BJ (cell line): ENCODE measurements at places on chromosomes 11 and 22.

- no peak for DNase-seq
Measured at GRCh38 chr22:44944883-44945601, 64.8 kb downstream of the PHF21B start.

- no peak for DNase-seq
Measured at GRCh38 chr11:14506532-14506931, 6.9 kb upstream of the COPB1 start.

DNA sequence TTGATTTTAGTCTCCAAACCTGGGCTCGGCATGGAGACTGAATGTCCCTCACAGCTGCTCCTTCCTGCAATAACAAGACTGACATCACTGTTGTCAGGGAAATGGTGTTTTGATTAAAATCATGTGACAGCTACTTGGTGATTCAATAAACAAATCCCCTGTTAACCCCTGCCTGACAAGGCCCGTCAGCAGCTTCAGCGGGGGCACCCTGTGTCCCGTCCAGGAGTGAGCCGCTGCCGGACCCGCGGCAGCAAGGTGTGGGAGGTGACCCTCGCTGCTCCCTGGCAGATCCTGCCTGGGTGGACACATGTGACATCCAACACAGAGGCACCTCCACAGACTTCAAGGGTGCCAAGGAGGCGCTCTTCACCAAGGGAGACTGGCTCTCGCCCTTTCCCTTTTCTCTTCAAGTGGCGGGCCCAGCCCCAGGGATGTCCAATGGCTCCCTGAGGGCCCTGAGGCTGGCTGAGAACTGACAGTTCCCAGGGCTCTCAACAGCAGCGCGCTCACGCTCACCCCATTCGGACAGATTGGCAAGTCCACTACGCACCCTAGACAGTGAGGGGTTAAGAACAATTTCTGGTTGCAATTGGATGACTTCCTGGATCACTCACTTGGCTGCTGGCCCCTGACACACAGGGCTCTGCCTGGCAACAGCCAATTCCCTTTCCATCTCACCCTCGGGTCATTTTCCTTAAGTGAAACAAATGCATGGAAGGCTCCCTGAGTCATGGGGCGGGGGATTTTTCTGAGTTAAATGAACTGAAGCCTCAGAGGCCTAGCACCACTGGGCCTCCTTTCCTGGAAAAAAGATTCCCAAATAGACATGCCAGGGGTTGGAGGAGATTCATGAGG is 30.7 kb downstream of the PPP2R1B start:
- DNase-seq, result peak; percentile 94

DNA sequence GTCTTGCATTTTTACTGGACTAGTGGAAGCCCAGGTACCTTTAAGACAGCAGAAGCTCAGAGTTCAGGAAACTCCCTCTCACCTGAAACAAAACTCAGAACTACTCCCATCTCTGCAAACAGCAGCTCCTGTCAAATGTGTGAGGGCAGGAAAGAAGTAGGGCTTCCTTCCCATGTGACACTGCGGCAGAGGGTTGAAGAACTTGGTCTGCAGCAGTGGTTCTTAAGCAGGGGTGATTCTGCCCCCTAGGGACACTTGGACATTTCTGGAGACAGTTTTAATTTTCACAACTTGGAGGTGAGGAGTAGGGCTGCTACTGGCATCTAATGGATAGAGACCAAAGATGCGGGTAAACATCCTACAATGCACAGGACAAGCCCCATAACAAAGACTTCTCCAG is 63.4 kb downstream of the RCN1 start:
- no peak for DNase-seq

DNA sequence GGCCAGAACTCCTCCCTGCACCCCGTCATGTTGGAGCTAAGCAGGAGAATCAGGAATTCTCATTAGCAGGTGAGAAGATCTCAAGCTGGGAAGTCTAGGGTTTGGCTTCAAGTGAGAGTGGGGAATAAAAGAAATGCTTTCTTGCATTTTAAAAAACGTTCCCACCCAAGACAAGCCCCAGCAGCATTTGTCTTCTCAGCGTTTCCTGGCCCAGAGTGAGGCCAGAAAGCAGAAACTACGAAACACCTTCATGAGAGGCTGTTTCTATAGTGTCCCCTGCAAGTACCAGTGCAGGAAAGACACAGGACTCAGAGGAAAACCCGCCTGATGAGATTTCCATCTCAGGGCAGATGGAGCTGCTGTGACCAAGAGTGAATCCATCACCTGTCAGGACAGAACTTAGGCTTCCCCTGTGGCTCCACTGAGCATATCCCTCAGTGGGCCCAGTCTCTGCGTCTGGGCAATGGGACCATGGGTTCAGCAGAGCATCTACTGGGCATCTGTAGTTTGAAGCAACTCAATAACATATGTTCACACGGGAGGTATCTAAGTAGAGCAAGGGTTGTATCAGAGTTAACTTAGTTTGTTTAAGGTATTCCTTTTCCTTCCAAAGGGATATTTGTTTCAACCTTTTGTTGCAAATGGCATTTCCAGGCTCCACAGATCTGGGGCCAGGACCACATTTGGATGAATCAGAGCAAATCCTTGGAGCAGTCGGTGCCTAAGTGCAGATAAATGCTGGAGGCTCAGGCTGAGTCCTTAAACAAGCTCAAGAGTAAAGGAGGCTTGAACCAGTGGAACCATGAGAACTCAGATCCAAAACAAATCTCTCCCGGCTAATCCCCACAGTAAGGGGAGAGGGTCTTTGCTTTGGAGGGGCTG is 548.3 kb downstream of the MIAT start:
- DNase-seq, result no peak

DNA sequence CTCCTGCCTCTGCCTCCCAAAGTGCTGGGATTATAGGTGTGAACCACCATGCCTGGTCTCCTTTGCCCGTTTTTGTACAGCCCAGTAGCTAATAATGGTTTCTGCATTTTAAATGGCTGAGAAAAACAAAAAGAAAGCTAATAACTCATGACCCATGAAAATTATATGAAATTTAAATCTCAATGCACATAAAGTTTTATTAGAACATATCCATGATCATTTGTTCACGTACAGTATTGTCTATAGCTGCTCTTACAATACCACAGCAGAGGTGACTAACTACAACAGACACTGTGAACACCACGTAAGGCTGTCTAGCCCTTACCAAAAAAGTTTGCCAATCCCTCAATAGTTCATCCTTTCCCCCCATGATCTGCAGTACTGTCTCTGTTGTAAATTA is 6.4 kb upstream of the PLAAT2 start:
- DNase-seq, result no peak

DNA sequence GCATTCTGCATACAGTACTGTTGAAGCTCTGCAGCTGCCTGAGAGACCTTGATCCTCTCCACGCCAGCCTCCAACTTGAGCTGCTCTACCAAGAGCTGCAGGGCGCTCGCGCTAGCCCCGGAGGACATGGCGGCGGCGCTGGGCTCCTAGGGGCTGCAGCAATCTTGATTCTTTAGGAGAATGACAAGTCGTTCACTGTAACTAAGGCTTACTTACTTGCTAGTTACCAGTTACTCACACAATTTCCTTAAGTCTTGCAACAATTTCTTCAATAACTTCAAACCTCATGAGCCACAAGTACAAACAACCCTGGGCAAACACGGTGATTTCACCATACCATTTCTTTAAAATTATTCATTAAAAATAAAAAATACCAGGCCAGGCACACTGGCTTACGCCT is 21.9 kb downstream of the SBF2 start:
- no peak for DNase-seq

DNA sequence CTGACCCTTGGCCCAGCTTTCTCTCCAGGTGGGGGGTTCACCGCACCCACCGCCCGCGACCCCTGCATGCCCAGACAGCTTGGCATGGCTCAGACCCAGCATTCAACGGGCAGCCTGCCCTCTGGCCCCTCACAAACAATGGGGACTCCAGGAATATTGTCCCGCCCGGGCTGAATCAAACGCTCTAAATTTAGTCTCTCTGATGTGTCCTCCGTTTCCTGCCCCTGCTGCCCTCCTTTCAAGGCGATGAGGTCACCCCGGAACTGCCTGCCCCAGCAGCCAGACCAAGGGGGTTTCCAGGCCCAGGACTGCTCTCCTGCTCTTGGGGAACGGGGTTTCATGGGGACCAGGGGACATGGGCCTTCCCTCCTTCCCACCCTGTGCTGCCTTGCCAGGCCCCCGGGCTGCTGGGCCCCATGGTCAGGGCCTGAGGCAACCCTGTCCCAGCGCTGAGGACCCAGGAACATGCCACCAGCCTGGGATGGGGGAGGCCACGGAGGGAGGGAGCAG is 10.1 kb upstream of the PDGFB start:
- no peak for DNase-seq

DNA sequence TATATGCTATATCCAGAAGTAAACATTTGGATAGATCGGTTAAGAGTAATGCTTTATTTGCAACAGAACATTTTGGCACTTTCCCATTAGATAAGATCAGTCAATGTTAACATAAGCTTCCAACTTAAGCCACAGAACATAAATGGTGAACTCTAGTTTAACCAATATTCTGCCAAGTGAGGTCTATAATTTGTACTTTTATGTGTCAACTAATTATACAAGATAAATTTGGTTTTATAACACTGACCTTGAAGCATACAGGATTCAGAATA is 23.5 kb upstream of the BLID start:
- no peak for DNase-seq

GRCh38 chr11:102833731-102834130 is 9.7 kb downstream of the MMP3 start:
- no peak for DNase-seq

GRCh38 chr11:96126917-96127595 is 203.1 kb upstream of the MTMR2 start:
- no peak for DNase-seq

GRCh38 chr11:67390947-67391303 is 861 bp upstream of the RAD9A start:
- DNase-seq, result no peak

GRCh38 chr11:1906611-1907423 is 12.7 kb upstream of the TNNT3 start:
- no peak for DNase-seq

- peak; percentile 26 for DNase-seq
Measured at GRCh38 chr22:29912605-29913398, 29.8 kb downstream of the MTMR3 start.

DNA sequence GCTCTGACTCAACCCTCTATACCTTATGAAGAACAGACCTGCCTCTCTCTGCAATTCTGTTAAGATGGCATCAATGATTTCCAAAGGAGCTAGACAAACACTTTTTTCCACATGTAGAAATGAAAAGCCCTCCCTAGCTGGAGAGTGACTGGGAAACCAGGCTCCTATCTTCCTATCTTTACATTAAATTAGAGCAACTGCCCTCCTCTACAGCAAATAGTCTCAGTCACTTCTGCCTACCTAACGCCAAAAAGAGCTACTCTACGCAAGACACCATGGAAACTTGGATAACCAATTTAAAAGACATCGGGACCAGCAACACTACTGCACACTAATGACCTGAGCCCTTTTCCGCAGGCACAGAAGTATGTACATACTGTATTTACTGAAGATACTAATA is 84.8 kb downstream of the MICAL3 start:
- DNase-seq, result no peak

DNA sequence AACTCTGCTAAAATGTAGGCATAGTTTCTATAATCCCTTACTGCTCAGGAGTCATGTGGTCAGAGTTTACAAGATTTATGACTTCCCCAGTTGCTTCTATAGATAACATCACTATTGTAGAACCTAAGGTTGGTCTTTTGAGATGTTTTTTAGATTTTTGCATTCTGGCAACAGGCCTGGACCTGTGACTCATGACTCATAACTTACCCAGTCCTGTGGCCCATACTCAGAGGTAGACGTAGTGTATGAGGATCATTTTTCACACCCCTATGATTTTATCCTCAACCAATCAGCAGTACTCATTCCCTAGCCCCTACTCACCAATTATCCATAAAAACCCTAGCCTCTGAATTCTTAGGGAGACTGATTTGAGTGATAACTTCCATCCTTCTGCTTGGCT is 384.4 kb upstream of the DDI1 start:
- peak; percentile 46 for DNase-seq

DNA sequence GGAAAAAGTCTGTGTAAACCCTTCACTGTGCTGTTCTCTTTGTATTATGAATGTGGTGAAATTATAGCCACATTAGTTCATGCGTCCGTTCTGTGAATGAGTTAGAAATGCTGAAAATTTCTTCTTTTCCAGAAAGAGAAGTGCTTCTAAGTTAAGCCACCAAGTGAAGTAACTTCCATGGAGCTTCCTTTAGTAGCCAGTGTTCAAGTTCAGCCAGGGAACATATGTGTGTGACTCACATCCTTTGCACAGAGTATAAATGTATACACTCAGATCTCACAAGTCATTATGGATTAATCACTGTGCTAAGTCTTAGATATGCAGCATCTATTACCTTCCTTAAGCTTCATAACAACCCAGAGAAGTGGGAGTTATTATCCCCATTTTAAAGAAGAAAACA is 3.1 kb upstream of the MMP8 start:
- no peak for DNase-seq

GRCh38 chr11:129061492-129062230 is 119.0 kb upstream of the TP53AIP1 start:
- DNase-seq, result peak; percentile 6

DNA sequence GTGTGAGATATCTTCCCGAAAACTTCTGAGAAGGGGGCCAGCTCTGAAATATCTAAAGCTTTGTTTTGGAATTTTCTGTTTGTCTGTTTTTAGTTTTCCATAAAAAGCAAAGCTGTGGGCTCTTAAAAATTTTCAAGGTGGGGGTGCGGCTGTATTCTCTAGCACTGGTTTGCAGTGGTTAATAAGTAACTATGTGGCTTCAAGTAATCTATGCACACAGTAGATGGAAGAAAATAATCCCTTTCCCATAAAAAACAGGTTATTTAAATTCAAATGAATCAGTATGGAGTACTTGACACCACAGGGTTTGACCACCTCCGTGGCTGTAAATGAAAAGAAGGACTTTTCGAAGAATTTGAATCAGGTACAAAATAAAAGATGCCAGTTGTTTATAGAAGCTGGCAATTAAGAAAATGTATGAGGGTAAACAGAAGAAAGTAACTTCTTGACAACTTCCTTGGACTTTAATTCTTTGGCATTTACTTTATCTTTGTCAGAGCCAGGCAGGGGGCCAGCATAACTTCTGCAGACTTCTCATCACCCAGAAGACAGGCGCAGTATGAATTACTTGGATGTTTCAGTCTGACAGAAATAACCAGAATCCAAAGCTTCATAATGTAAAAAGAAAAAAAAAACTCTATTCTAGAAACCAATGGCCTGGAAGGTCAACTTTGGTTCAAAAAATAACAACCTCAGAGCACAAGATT is 981.0 kb downstream of the DLG2 start:
- DNase-seq, result no peak

DNA sequence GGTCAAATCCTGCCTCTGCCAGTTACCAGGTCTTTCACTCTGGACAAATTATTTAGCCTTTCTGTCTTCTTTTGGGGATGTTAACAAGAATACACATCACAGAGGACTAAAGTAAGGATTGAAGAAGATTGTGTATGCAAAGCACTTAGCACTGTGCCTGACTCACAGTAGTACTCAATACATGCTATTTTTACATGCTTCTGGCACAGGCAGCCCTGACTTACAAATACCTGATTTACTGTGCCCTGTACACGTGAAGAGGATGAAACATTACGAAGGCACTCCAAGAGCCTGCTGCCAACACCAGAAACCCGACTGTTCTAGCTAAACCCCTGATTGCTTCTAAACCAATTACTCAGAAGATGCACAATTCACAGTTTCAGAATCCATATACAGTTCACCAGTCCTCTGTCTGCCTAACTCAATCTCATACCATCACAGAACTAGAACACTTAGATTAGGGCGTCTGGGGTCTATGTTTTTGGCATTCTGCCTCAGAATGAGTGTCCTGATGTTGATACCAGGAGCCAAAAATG is 300.9 kb upstream of the DDI1 start:
- DNase-seq, result no peak
